CMK (cell line): ENCODE measurements at places on chromosomes 5 and 9.

DNA sequence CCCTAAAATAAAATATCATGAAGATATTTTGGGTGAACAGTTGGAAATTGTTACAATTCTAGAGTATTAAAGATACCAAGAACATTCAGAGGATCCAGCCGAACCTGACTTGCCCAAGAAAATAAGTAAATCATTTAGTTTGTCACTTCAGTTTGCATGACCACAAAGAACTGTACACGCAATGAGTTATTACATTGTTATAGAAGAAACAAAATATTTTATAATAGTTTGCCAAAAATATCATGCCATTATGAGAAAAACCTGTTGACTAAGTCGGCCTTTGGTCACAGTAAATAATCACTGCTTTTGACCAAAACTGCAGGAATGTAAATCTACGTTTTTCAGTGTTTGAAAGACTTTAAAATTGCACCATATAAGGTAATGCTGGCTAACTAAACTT lies 27.9 kb downstream of the TRIO start:
- DNase-seq, result no peak

DNA sequence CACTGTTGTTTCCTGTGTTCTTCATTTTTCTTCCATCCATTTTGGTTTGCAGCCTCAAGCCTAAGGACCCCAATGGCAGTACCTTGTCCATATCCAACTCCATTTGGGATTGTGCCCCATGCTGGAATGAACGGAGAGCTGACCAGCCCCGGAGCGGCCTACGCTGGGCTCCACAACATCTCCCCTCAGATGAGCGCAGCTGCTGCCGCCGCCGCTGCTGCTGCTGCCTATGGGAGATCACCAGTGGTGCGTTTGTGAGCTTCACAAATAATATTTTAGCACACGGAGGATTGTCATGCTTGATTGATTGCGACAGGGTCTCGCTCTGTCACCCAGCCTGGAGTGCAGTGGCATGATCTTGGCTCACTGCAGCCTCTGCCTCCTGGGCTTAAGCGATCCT lies 136.8 kb downstream of the TLE4 start:
- no peak for DNase-seq

DNA sequence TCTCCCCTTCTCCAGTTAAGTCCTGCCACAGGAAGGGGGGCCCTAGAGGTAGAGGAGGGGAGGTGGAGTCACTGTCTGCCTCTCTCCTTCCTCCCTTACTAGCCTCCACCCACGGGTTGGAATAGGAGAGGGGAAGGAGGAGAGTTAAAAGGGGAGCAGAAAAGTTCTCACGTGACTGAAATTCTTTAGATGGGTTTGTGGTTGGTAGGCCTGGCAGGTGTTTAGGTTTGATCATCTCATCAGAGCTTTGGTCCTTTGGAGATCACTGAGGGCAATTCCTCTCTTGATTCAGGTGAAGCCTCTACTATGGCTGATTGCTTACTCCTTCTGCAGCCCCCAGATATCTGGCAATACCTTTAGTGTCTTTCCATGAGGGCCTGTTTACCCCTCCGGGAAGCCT lies 24.9 kb upstream of the C5orf63 start:
- no peak for DNase-seq

- no peak for DNase-seq
Observed at GRCh38 chr5:164708831-164709230, 1203.4 kb downstream of the MAT2B start.

DNA sequence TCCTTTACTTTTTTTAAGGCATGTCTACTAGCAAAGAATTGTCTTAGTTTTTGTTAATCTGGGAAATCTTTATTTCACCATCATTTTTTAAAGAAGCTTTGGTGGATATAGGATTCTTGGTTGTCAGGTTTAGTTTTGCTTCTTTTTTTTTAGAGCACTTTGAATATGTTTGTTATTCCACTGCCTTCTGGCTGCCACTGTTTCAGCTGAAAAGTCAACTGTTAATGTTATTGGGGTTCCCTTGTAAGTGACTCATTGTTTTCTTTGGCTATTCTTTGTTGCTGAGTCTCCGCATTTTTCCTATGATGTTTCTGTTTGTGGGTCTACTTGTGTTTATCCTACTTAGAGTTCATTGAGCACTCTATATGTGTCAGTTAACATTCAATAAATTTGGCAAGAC lies 44.4 kb downstream of the PHAX start:
- DNase-seq, result no peak

GRCh38 chr9:107793541-107793940 lies 304.0 kb upstream of the KLF4 start:
- no peak for DNase-seq

DNA sequence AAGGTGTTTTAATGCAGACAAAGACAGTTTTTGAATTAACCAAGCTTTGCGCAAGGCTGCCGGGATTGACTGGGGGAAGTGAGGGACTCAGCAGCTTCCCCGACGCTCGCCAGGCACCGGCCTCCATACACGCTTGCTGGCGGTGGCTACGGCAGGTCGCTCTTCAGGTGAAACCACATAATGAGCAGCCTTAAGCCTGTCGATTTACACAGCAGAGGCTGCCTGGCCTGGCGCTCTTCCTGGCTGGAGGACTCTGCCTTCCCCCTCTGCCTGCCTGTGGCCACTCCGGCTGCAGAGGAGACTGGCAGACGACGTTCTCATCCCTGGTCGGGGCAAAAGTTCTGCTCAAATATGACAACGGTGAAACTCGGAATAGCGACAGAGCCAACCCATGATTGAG lies 9.0 kb upstream of the NOTCH1 start:
- no peak for DNase-seq

- DNase-seq, result no peak
Observed at GRCh38 chr5:96070622-96071225, 109.1 kb upstream of the ELL2 start.

DNA sequence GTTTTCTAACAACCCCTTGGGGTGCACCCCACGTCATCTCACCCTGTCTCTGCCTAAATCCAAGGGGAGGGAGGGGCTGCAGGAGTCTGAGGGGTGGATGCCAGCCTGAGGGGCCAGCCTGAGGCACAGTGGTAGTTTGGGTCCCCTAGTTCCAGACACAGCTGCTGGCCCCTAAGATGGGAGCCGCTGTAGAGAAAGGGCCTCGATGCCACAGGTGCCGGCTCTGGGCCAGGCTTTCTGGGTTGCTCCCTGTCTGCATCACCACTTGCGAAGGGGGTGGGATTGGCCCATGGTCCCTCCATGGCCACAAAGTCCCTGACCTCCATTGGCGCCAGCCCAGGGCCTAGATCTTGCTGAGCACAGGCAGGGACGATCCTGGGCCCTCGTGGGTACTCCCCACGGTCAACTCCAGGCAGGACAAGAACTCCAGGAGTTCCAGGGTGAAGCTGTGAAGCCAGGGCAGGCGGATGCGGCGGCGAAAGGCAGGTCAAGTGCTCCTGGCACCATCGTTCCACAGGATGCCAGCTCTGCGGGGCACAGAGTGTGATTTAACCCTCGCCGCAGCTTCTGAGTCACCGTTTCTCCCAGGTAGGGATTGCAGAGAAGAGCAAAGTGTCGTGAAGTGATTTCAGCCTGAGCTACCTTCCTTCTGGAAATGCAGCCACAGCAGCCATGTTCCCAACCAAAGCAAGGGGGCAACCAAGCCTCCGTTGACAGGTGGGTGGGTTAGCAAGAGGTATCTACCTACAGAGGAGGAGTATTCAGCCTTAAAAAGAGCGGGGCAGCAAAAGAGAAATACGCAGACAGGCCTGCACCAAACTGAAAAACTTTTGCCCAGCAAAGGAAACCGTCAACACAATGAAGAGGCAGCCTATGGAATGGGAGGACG lies 41.6 kb upstream of the EXOC3 start:
- DNase-seq, result no peak

GRCh38 chr9:93252781-93253530 lies 69.0 kb downstream of the WNK2 start:
- no peak for DNase-seq

DNA sequence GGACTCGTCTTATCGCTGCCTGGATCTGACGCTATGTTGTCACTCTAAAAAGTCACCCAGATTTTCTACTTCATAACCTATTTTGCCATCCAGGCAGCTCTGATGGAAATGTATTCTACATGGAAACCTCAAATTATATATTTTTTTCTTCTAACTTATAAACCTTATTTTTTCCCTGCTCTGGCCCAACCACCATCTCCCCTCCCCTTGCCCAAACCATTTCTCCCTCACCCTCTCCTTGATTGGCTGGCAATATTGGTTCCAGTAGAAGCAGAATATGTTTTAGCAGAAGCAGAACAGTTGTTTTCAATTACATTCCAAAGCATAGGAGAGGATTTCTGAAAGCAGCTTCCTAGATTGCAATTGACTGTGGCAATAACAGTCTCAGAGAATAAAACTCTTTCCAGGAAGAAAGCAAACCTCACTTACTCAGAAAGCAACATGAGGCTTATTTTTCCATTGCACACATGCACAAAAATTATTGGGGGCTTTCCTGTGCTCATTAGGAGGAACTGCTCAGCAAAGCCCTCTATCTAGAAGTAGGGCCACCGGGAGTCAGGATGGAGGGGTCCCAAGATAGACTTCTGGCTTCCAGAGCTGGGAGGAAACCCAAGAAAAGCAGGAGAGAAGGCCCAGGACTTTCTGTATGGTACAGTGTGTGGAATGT lies 191.8 kb downstream of the ESM1 start:
- DNase-seq, result no peak
